ENCODE measurements at places on chromosomes 2 and 18.

DNA sequence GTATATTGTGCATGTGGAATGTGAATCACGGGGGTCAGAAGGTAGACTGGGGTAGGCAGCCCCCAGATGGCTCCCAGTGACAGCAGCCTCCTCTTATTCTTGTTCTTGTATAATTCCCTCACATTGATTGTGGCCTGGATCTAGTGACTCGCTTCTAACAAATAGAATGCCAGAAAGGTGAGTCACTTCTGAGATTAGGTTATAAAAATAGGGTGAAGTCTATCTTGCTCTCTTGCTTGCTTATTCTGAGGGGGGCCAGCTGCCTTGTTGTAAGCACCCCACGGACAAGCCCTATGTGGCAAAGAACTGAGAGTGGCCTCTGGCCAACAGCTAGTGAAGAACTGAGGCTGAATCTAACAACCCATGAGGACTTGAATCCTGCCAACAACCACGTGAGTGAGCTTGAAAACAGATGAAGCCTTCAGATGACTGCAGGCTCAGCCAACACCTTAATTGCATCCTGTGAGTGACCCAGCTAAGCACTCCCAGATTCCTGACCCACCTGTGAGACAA, 15.6 kb upstream of the RMND5A start:
- DNase-seq = no peak

DNA sequence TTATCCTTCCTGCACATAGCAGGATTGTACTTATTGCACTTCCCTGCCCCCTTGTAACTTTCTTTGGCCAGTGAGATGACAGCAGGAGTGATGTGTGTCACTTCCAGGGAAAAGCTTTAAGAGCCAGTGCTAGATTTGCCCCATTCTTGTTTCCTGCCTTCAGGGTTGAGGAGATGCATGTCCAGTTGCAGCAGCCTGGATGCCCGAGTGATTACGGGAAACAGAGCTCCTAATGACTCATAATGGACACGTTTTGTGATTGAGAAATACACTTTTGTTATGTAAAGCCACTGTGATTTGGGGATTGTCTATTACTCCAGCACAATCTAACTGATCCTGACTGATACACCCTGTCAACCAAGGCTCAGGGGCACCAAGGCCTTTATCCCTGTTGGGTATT, 5.0 kb upstream of the TET3 start:
- no peak for DNase-seq

DNA sequence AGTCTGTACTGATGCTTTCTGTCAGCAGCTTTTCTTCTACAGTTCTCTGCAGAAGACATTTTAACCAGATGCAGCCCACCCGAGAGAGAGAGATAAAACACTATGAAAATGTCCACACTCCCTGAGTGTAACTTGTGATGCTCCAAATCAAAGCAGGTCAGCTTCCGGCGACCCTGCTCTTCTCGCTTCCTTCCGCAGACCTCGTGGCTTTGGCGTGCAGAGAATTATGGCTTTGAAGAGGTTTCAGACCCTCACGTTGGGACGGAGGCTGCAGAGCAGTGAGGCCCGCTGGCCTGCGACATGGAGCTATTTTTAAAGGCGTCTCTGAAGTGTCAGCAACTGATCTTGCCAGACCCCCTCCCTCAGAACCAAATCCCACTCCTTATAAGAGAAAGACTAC, 41.8 kb downstream of the TMEM163 start:
- no peak for DNase-seq

- no peak for DNase-seq
These were observed 230.9 kb upstream of the ZSWIM2 start for GRCh38 chr2:187079901-187080300.

DNA sequence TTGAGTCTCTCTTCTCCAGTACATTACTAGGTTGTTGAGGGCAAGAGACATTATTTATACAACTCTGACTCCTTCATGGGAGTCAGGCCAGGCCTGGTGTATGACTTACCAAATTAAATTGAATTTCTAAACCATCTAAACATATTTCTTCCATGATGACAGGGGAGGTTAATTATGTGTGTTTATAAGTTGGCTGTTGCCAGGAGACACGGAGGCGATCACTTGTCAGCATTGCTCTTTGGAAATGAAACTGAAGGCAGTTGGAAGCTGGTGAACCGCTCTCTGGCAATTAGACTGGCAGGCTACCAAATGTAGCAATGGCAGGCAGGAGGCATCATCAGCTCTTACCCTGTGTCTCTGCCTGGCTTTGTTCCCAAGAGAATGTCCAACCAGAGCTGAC, 241.4 kb downstream of the KCNS3 start:
- DNase-seq = peak; percentile 22

DNA sequence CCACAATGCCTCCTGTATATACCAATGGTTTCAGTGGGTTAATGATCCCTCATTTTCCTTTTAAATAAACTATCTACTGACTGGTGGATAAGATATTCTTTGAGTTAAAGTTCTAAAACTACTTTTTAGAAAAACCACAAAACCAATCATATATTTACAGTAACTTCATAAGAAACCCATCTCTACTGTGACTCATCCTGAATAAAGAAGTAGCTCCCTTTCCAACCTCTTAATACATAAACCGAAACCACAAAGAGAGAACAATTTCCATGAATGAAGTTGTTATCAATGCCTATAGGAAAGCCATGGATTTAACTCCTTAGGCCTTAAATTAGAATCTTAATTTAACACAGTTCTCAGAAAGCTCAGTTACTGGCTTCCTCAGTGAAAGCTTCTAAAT, 227.0 kb upstream of the SMAD7 start:
- no peak for DNase-seq

DNA sequence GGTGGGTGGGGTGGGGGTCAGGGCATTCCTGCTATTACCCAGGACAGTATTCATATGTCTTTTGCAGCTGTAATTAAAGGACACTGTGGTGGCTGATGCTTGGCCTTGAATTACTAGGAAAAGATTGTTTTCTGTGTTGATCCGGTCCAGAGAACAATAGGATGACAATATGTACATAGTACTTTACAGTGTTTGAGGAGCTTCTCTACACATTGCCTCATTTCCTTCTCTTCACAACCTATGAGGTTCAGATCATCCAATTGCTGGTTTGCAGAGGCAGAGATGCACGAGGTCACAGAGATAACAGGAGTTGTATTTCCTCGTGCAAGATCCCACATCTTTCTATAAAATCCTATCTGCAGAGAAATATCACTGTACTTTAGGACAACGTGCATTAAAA, 119.5 kb downstream of the LIPG start:
- peak; percentile 34 for DNase-seq

DNA sequence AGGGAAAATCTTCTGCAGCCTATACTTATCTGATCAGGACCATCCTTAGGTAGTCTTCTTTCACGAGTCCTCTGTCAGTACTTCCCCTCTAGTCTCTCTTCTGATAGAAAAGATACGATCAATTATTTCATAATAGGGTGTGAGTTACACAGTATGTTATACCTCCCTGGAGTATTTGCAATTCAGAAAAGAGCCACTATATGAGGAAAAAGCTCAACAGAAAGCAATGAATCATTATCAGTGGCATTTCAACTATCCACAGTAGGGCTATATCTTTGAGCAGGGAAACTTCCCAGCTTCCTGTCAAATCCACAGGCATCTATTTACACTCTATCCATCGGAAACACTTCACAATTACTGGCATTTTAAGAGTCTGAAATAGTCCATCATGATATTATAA, 105.3 kb upstream of the ACVR2A start:
- DNase-seq = no peak

DNA sequence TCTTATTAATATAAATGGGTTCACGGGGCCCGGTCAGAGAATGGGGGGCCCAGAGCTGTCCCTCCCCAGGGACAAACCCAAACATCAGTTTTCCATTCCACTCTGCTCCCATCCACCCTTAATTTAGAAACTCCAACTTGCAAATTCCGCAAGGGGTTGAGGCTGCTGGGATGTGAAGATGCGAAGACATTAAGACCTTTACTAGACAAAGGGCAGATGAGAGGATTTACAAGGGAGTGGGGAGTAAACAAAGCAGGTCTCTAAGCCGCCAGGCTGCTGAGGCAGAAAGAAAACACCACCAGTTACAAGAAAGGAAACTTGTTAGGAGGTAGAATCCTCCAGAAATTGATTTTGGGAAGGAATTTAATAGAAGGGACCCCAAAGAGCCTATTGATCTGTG, 33.1 kb downstream of the MARCO start:
- no peak for DNase-seq

- no peak for DNase-seq
These were observed 238.3 kb downstream of the TDRD15 start for GRCh38 chr2:21361957-21362486.

DNA sequence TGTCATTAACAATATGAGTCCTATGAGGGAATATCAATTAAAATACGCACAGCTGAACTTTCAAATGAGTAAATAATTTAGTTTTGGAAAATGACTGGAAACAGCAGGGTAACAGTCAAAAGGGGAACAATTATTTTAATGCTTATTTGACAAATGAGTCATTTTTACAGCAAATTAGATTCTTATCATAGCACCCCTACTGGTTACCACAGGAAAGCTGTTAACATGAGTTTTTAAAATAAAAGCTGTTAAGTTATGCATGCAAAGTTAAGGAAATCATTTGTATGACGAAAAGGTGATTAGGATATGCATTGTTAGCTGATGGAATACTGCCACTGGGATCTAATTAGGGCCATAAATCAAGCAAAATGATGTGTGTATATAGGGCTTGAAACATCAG, 435.1 kb upstream of the MEIS1 start:
- no peak for DNase-seq

GRCh38 chr2:30113617-30114293, 33.1 kb upstream of the YPEL5 start:
- DNase-seq = no peak

GRCh38 chr2:15399241-15399640, 161.9 kb downstream of the NBAS start:
- DNase-seq = no peak

GRCh38 chr2:33388996-33389395, 87.5 kb upstream of the RASGRP3 start:
- no peak for DNase-seq

DNA sequence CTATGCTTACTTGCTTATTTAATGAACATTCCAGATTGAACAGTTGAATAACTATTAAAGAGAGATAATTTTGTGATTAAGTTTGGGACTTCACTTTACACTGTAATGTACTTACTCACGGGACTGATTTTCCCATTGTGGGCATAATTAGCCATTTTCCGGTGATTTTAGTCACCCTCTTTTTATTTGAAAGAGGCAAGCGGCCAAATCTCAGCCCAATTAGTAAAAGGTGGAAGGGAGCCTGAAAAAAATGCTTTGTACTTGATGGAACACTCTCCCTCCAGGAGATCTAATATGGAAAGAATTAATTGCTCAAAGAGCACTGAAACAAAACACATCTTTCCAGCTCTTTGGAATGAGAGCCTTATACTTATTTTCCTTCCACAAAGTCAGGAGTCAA, 50.2 kb downstream of the CALCRL start:
- no peak for DNase-seq

GRCh38 chr18:39701839-39702238, 2136.2 kb upstream of the CELF4 start:
- no peak for DNase-seq

DNA sequence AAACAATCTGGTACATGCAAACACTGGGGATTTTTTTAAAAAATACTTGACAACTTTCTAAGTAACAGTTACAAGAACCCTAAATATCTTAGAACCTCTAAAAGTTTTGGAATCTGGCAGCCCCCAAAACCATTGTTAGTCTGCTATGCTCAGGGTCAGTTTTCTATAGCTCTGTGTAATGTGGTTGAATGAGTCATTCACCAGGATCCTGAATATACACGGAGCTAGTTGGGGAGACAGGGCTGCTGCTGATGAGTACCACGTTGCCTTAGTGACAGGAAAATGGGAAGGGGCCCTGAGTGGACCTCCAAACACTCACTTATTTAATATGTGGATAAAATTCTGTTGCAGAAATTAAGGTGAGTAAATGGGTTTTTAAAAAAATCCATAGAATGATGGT, 36.9 kb upstream of the TANC1 start:
- no peak for DNase-seq

DNA sequence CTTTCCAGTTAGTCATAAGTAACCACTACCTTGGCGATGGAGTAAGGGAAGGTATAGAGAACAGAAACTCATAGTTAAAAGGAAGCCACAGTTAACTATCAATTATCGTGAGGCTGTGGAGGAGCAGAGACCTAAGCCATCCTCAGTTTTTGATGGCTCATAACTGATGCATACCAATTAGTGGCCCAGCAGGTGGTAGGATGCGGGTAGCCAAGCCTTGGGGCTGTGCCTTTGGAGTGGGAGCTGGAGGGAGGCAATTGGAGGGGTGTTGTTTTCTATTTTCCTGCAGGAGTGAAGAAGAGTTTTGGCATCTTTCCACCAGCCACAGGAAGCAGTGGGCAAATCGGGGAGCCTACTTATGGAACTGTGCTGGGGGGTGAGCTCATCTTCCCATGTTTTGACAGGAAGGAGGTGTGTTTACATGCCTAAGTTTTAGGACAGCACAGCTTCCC, 194.8 kb downstream of the TPGS2 start:
- DNase-seq = no peak

DNA sequence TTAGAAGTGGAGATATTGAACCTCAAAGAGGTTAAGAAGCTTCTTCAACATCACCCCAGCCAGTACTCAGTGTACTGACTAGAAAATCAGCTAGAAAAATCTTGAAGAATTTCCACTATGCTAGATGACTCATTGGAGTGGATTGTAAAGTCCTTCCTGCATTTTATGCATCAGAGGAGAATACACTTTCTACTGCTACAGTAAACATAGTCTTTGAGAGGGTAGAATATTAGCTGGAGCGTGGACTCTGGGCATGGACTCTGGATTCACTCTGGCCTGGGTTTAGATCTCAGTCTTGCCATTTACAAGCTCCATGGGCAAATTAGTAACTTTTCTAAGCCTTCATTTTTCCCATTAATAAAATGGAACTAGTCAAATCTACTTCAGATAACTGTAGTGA, 215.9 kb downstream of the IRS1 start:
- DNase-seq = no peak

DNA sequence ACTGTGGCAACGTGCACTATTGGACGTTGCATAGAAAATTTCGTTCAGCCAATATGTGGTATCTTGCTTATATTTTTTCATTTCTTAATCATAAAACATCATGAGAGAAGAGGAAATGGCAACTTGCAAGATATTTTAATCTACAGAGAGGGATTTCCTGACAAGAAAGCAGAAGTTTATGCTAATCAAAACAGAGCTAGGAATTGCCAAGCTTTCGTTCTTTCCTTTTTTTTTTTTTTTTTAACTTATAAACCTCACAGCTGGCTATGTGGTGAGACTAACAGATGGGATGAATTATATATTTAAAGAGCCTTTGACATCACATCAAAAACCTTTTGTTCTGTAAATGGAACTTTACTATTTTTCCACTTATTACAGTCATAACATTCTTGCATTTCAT, 1136.9 kb upstream of the TMEFF2 start:
- DNase-seq = no peak

- peak; percentile 73 for DNase-seq
These were observed 147.8 kb downstream of the TMEM18 start for GRCh38 chr2:529424-529823.

- no peak for DNase-seq
These were observed 22.3 kb upstream of the SERPINB5 start for GRCh38 chr18:63454497-63454896.

- peak; percentile 41 for DNase-seq
These were observed 1.1 kb upstream of the SEH1L start for GRCh38 chr18:12946549-12947284.

GRCh38 chr2:143759455-143759854, 630.2 kb downstream of the ARHGAP15 start:
- DNase-seq = no peak

GRCh38 chr2:173076581-173077345, 1.1 kb downstream of the MAP3K20 start:
- peak; percentile 24 for DNase-seq

GRCh38 chr2:88212251-88212790, 42.2 kb downstream of the THNSL2 start:
- no peak for DNase-seq

Measured in NCI-H1092 treated with DMSO at 0.1 percent for 48 hours (cell line).